ENCODE measurements at places on chromosomes 12 and 14.

GRCh38 chr12:80226576-80226975, 127.2 kb downstream of the OTOGL start:
- no peak for DNase-seq

GRCh38 chr12:32369202-32369601, 30.2 kb upstream of the FGD4 start:
- DNase-seq, result no peak

DNA sequence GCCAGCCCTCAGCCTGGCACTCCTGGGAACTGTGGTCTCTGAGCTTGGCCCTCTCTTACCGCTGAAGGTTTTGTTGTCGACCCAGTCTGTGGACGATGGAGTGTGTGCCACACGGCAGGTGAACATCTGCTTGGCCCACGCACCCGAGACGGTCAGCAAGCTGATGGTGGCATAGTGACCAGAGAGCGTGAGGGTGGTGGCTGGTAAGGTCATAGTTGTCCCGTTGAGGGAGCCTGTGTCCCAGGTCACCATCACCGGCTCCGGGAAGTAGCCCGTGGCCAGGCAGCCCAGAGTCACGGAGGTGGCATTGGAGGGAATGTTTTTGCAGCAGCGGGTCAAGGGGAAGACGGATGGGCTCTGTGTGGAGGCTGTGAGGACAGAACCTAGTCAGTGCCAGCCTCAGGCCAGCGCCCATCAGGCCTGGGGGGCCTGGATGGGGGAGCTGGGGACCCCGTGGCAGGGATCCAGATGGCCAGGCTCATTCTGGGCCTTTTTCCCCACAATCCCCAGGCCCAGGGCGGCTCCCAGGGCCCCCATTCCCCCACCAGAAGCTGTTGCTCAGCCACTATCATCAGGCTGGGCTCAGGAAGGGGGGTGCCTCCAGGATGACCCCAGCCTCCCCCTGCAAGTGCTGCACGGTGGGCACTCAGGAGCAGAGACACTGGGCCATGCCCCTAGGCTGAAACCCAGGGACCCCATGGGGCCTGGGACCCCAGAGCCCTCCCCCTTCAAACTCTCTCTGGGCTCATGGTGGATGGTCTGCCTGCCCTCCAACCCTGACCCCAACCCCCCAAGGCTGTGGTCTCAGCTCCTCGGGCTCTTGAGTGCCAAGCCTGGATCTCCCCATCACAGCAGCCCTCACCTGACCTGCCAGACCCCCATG, 75.2 kb downstream of the TMEM121 start:
- DNase-seq, result no peak

- no peak for DNase-seq
Measured at GRCh38 chr12:28296287-28296686, 106.0 kb downstream of the CCDC91 start.
